ENCODE measurements at places on chromosomes 1 and 21. TPM values are rescaled to one million over a fixed set of nuclear protein-coding genes. Genes with fewer than 3 reads are reported as not detected.

Gene SLC6A17
- 0.06 TPM for total RNA-seq

Gene FAM167B
- total RNA-seq, result 5.3 TPM

Gene LCE3A
- not detected for total RNA-seq

Gene KRTAP20-4
- not detected for total RNA-seq

Gene PTGFR
- not detected for total RNA-seq

Gene PGLYRP3
- total RNA-seq, result not detected

Gene IRF6
- 0.34 TPM for total RNA-seq

Gene ADAMTS4
- total RNA-seq, result 1.3 TPM

Gene DRAM2
- total RNA-seq, result 145 TPM

Gene COL11A1
- 56.6 TPM for total RNA-seq

DNA sequence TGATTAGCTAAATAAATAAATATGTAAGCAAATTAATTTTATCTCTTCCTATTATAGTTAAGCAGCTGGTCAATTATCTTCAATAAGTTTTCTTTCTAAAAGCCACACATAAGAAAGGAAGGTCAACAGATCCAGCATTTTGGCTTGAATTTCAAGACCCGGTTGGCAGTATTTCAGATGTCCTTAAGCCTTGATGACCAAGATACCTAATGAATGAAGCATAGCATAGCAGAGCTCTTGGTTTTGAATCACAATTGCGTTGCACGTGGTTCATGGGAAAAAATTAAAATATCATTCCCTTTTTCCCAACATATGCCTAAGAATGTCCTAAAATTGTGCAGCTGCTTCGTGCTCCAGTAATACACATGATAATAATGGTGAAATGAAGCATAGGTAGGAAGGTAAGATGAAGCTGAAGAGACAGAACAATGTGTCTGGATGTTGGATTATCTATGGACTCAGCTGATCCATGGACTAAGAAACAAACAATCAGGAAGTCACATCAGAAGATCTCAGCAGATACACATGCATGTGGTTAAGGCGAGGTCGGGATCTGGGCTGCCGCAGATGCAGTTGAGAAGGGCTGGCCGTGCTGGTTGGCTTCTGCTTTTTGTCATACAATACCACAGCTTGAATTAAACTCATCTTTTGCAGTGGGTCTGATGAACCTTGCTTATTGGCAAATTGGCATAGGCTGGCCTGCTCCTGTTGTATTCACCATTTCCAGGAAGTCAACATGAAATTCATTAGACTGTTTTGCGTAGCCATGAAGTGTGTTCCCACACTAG, 284.9 kb upstream of the RUNX1 start:
- DNase-seq, result no peak

GRCh38 chr21:15272171-15272570, 207.4 kb upstream of the NRIP1 start:
- DNase-seq, result no peak

GRCh38 chr1:74247881-74248528, 12.8 kb downstream of the TNNI3K start:
- no peak for DNase-seq

DNA sequence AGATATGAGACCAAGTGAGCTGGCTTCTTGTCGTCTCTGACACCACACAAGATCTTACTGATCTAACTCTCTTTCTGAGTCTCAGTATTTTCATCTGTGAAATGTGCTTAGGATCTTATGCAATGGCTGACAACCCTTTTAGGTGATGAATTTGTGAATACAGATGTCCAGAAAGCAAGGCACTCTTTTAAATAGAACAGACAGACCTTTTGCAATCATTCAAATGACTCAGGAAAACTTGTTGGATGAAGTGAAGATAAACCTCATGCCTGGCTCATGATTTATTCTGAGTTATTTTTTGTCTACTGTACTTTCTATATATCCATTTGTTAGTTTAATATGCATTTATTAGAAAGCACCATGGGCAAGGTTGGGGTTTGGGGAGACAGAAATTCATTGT, 411.3 kb downstream of the PTPRU start:
- DNase-seq, result no peak

GRCh38 chr1:201140235-201140940, 13.4 kb upstream of the ASCL5 start:
- DNase-seq, result peak; percentile 33

DNA sequence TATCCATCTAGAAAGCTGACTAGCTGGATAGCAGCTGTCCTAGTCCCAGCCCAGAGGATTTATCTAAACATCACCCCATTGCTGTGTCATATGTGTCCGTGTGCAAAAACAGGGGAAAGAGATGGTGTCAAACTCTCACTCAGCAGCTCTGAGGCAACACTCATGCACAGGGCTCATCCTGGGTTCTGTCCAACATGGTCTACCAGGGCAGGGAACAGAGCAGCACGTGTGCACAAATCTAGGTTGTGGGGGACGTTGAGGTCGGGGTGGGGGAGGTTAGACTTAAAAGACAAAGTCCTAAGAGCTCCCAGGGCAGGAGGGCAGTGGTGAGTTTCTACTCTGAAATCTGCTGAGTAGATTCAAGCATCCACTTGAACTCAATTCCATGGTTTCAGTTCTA, 16.2 kb downstream of the PI4KB start:
- no peak for DNase-seq

DNA sequence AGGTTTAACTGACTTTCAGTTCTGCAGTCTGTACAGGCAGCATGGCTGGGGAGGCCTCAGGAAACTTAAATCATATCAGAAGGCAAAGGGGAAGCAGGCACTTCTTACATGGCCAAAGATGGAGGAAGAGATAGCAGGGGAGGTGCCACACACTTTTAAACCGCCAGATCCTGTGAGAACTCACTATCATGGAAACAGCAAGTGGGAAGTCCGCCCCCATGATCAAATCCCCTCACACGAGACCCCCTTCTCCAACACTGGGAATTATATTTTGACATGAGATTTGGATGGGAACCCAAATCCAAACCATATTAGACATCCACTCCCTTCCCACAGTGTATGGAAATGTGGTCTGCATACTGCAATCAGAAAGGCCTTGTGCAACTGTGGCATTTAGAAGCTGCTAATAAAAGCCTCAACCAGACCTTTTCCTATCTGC, 148.2 kb downstream of the FCRL5 start:
- DNase-seq, result no peak

DNA sequence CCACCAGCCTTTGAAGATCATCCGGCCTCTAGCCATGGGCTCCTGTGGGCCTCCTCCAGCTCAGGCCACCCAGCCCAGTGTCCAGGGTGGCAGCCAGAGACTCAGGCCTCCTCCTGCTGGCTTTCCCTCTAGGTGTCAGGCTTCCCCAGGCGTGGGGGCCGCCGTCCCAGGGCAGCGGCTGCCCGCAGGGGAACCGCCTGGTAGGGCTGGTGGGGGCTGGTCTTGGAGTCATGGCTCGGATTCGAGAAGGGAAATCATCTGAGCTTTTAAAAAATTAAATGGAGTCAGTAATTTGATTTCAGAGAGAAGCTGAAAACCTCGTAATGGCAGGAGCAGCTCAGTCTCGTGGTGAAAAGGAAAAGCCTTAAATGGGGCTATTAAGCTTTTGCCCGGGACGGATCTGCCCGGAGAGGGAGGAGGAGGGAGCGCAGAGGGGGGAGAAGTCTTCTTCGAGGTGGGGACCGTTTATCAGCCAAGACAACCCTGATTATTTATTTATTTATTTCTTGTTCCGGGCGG, 66.4 kb upstream of the TARDBP start:
- DNase-seq, result no peak

DNA sequence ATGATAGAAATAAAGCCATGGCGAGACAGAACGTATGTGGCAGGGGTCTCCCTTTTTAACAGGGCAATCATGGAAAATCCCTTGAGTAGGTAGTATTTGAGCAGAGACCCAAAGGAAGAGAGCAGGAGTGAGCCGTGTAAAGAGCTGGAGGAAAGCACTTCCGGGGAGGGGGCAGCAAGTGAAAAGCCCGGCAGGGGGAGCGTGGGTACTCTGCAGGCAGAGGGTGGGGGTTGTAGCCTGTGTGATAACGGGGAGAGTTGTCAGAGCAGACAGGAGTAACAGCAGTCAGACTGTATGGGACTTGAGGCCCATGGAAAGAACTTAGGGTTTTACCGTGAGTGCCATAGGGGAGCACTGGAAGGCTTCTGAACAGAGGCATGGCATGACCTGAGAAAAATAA, 51.1 kb upstream of the LDLRAP1 start:
- peak; percentile 33 for DNase-seq

DNA sequence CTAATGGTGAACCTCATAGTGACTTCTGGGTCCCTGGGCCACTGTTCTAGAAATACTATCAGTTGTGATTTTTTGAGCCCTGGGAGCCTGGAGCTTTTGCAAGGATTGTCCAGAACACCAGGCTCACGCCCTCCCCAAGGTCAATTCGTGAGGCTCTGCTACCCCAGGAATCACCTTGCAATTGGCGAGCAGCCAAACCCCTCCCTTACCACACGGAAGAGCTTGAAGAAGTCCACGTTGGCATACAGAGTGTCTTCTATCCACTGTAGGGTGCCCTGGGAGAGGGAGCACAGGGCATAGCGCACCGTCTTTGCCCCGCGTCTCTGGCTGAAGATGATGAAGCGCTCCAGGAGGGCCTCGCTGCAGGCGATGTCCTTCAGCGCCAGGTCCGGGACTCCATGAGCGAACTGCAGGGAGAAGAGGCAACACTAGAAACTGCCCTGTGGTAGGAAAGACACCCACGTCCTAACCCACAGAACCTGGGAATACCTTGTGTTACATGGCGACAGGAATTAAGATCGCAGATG, 22.3 kb downstream of the ABCA4 start:
- no peak for DNase-seq

GRCh38 chr1:2279210-2279639, 51.1 kb downstream of the SKI start:
- peak; percentile 91 for DNase-seq

DNA sequence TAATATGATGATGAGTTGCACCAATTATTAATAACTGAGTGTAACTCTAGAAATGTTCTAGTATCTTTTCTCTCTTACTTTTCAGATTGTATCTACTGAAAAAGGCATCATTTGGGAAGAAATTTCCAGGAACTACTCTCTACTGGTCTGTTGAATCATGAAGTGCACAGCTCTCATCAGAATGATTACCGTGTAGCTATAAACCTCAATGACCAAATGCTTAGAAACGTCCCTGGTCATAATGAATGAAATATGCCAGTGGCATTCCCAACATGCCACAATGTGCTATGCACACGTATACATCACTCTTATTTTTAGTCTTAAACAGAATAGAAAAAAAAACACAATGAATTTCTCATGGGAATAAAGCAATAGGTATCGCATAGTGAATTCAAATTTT, 534.3 kb upstream of the OLFM3 start:
- DNase-seq, result no peak

DNA sequence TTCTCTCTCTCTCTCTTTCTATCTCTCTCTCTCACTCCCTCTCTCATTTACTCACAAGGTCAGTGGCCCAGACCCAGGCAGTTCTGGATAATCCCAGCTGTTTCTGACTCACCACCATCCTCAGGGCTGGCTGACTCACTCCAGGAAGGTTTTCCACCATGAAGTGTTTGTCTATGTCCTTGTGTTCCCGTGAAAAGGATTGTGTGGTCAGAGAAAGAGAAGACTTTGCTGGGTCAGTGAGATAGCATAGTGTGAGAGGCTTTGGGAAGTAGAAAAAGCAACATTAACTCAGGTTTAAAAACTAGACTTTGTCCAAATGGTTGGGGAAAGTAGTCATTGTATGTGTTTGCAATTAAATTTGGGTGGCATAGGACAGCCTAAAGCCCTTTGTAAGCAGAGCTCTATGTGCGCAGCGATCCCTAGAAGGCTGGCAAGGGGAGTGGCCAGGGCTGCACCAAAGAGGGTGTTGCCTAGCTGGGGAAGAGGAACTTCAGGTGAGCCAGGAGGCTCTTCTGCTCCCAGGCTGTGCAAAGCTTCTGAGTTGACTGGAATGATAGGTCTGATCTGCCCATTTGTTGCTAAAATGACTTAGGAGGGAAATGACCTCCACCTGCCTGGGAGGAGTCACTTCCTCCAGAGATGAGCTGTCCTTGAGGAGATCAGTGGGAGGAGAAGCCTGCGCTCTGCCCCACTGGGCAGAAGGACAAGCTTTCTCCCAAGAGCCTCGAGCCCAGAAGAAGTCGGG, 4.9 kb upstream of the CAPN2 start:
- no peak for DNase-seq

DNA sequence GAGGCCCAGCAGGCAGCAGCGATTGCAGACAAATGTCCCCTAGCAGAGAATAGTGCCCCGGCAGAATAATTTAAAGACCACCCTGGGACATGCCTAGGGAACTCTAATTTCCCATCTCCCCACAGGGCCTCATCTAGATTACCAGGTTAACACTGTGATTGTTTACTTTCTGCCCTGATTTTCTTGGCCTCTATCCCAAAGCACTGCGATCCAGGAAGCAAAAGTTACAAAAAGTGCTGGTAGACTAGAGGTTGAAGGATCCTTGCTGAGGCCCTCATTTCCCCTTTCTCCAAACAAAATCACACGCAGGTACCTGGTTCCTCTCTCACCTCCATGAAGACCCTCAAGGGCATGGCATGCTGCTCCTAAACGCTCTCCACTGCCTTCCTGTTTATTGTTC, 229.7 kb downstream of the C1orf94 start:
- no peak for DNase-seq

GRCh38 chr1:240720976-240721375, 109.0 kb upstream of the GREM2 start:
- no peak for DNase-seq

DNA sequence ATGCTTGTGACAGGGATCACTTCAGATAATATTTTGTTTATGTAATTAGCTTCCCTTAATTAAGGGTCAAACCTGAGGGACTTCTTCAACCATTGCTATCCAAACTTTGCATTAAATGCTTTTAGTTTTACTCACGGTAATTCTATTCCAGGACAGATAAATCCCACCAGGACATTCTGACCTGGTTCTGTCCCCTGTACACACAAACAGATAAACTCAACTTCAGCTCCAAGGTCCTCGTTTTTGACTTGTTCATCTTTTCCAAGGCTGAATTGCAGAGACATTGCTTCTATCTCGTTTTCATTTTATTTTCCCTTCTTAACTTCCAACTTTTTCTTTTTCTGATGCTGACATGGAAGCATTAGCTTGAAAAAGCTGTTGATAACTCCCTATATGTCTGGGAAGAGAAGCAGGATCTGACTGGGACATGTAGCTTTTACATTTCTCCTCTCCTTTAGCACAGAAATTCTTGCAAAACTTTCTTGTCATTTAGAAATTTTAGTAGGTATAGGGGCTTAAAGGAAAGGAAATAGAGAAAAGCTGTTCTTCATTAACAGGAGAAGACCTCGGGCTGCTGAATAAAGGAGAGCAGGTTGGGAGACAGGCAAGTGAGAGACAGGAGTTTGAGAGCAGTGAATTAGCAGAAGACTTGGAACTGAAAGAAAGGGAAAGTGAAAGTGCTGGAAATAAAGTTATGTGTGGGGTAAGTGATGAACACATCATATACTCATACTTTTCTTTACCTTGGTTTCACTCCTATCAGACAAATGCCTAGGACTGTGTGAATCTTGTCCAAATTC, 231.7 kb upstream of the B3GALT2 start:
- DNase-seq, result no peak

- DNase-seq, result no peak
These were observed 57.5 kb downstream of the IARS2 start for GRCh38 chr1:220151454-220151853.

All from neural progenitor cell (in vitro differentiated cells).